ENCODE measurements at places on chromosomes 1 and 21.

DNA sequence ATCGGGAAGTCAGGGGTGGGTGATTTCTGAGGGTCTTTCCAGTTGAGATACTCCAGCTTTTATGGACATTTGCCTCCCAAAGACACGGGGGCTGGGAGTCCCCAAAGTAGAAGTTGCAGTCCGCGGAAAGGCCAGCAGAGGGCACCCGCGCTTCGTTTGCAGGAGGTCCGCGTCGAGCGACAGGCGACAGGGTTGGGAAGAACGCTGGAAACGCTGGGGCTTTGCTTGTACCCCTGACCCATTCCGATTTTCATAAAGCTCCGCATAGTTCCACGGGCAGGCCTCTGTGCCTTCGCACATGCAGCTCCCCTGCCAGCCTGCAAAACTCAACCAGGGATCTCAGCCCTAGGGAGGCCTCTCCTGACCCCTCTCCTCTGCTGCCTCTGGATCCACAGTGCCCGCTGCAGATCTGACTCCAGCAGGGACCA lies 44.2 kb upstream of the LAPTM5 start:
- DNase-seq, result no peak

DNA sequence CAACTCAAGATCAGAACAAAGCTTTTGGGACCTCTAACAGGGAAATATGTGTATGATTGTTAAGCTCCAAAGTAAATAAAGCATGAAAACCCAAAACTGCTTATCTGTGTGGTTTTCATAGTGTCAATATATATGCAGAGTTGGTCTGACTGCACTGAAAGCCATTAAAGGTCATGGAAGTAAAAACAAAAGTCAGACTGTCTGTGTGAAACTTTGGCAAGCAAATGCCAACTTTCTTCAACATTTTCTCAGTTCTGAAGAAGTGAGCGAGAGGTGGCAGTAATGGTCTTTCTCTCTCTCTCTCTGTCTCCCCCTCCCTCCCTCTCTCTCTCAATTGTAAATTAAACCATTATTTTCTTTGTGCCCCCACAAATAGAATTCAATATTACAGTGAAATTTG lies 100.1 kb upstream of the S1PR1 start:
- no peak for DNase-seq

GRCh38 chr1:97084546-97084945 lies 363.0 kb downstream of the PTBP2 start:
- no peak for DNase-seq

DNA sequence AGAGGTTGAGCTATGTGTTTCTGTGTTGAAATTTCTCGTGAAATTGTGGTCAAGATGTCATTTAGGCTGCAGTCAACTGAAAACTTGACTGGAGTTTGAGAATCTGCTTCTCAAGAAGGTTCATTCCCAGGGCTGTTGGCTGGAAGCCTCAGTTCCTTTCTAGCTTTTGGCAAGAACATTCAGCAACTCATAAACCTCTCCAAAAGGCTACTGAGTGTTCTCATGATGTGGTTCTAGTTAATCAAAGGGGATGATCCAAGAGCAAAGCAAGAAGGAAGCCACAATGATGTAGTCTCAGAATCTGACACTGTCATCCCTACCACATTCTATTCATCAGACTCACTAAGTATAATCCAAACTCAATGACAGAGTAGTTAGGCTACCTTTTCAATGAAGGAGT lies 66.6 kb downstream of the SPATA6 start:
- DNase-seq, result no peak

- no peak for DNase-seq
Observed at GRCh38 chr1:174812016-174812415, 187.7 kb upstream of the CACYBP start.

DNA sequence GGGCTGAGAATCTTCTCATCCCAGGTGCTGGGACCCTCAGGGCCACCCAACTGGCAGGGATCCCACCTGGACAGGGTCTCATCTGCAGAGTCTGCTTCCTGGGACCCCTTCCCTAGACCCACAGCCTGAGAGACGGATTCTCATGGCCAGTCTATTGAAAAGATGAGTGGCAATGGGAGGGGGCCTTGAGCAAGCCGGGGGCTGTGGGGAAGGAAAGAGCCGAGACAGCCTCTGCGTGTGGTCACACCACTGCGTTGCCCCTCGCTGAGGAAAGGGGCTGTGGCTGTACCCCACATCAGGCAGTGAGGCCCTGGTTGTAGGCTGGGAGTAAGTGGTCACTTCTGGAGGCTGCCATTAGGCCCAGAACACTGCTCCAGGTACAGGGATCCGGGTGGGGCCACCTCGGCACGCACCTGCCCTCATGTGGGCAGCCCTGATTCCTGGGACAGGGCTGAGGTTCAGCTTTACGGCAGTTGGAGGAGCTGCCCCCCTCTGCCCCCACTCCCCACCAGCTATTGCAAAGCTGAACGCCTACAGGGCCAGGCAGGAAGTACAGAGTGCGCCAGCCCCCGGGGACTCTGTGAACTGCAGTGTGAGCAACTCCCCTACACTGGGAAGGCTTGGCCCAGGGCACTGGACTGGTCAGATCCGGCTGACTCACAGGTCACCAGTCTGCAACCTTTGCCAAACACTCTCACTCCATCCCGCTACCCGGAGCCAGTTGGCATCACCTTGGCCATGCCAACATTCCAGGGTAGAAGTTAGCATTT lies 106.9 kb downstream of the RIPK4 start:
- no peak for DNase-seq

DNA sequence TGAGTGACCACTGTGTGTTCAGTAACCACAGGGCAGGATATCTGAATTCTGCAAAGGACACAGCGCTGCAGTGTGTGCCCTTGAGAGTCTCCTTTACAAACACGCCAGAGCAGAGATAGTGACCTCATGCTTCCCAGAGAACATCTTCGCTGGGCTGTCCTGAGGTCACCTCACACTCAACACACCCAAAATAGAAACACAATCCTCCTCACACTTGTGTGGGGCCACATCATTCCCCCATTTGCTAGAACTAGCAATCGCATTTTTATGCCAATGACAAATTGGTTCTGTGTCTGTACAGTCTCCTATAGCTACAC lies 140.1 kb upstream of the NRIP1 start:
- no peak for DNase-seq

DNA sequence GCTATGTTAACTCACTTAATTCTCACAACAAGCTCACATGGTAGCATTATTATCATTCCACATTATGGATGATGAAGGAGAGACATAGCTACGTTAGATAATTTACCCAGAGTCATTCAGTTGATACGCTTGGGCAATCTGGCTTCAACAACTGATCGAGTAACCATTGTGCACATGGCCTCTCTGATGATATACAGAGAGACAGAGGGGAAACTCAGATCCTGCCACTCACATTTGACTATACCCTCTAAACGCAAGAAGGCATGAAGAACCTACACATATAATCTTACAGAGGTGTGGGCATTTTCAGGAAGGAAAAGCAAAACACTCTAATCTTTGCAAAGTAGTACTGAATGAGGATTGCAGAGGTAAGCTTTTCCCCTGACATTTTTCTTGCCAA lies 360.1 kb downstream of the BARHL2 start:
- DNase-seq, result no peak

DNA sequence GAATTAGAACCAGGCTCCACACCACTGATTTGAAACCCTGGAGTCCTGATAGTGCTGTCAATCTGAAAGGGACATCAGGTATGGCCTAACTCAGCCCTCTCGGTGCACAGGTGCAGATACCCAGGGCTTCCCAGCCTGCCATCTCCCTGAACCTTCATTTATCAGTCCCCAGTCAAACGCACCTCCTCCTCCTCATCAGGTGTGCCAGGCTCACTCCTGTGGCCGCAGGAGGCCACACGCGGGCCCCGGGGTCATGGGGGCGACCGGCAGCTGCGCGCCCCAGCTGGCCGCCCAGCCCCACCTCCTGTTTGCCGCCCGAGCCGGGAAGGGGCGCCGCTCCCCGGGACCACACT lies 572 bp downstream of the FUCA1 start:
- no peak for DNase-seq

DNA sequence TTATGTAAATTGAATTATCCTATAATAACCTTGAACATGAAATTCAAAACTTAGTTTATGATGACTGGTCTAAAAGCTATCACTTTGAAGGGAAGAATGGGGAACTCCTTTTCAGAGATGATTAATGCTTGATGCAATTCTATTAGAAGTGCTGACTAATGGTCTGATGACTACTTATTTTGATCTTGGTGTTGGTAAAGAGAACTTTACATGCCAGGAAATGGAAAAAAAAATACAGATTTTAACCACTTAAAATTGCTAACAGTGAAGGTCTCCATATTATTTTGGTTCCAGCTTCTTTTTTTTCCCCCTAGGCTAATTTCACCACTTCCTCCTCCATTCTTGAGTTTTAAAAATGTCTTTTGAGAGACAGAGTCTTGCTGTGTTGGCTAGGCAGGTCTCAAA lies 22.9 kb downstream of the S1PR1 start:
- no peak for DNase-seq

DNA sequence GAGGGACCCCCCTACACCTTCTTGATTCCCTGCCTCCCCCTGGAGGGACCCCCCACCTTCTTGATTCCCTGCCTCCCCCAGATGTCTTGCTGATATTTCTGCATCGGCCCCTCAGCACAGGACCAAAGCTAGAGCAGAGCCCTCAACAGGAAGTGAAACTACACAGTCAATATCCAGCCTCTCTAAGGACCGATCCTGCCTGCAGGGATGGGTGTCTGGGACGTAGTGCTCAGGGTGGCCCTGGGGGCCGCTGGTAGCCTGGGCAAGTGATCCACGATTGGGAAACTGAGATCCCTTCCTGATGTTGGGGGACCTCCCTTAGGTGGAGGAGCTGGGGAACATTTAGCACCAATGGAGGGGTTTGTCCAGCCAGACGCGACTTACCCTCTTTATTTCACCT lies 3.9 kb upstream of the LEFTY2 start:
- DNase-seq, result no peak

GRCh38 chr1:151367658-151368392 lies 4.7 kb downstream of the SELENBP1 start:
- DNase-seq, result no peak

GRCh38 chr1:208025031-208025430 lies 114.1 kb upstream of the CD34 start:
- no peak for DNase-seq

- no peak for DNase-seq
Observed at GRCh38 chr1:47409311-47410067, 6.6 kb upstream of the FOXE3 start.

DNA sequence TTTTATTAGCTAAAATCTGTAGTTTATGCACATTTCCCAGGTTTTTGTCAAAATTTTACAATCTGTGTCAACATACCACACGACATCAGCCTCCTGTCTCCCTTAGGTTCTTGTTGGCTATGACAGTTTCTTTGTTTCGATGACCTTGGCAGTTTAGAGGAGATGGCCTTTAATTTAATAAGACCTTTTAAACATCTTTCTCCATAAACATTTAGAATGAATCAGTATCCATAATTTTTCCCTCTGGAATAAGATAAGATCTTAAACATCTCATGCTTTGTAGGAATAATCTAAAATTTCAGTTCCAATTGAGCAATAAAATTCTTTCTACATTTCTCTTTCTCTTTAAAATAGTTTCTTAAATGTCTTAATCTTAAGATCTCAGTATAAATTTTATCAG lies 28.7 kb upstream of the DYRK1A start:
- no peak for DNase-seq

DNA sequence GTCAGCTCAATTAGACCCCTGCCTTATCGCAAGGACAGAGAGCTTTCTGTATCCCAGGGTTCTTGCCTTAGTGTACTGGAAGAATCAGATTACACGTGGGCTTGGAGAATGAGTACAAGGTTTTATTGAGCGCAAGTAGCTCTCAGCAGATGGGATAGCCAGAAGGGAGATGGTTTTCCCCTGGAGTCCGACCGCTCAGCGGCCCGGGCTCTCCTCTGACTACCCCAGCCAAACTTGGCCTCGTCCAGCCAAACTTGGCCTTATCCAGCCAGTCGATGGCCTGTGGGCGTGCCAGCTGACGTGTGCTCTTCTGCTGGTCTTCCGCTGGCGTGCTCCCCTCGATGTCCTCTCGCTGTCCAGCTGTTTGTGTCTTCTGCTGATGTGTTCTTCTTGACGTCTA lies 136.9 kb downstream of the SYT14 start:
- no peak for DNase-seq

DNA sequence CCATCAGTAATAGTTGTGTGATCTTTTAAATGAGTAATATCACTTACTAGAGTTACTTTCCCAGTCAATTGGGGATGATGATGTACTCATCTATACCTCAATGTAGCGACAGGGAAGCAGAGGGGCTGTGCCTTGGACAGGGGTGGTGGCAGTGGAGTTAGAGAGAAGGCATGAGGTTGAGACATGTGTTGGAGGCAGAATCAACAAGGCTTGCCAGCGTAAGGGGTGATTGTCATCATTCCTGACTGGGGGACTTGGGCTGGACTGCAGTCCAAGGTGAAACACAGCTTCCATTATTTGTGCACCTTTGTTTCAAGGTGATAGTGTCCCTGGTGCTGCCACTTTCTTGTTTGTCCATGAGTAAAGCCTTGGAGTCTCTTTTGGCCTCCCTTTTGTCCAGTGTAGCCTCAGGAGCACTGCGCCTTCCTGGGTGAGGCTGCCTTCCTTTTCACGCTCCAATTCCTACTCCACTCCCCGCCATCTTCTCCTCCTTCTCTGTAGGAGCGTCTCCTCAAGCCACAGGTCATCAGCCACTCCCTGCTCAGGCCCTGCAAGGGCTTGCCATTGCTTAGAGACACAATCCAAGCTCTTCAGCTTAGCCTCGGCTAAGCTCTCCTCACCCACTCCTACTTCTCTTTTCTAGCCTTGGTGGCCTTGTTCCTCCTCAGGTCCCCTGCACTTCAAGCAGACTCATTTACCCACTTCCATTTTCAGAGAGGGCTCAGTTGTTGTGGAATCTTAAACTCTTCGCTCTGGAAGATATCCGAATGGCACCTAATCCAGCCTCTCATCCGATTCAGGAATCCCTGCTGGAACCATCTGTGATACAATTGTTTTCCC lies 77.6 kb upstream of the CD34 start:
- DNase-seq, result no peak

DNA sequence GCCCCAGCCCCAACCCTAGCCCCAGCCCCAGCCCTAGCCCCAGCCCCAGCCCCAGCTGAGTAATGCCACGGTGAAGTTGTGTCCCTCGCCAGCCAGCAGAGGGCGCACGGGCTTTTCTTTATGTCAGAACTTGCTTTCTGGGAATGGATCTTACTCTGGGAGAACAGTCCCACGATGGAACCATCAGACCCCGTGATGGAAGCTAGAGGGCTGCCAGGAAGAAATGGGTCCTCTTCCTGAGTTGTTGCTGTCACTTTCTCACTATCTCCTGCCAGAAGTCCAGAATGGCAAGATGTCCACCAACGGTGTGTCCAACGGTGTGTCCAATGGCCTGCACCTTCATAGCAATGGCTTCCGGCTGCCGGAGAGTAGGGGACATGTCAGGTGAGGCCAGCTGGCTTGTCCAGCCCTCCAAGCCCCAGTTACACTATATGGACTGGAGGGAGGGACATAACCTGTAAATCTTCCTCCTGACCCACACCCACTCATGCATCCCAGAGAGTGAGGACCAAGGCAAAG lies 25.1 kb upstream of the TMEM222 start:
- DNase-seq, result no peak
